ENCODE measurements at places on chromosomes 2 and 18. TPM values are rescaled to one million over a fixed set of nuclear protein-coding genes. Genes with fewer than 3 reads are reported as not detected.

Gene E2F6
- 13.4 TPM for total RNA-seq

Gene RGPD6
- total RNA-seq, result 64.0 TPM

Gene HIBCH
- 15.9 TPM for total RNA-seq

Gene IL1F10
- total RNA-seq, result not detected

Gene ANKRD53
- total RNA-seq, result 1.3 TPM

Gene SLC38A11
- total RNA-seq, result 4.3 TPM

Gene CDCA7
- total RNA-seq, result not detected

Gene SEH1L
- total RNA-seq, result 26.9 TPM

Gene LRRTM1
- total RNA-seq, result 0.59 TPM

- no peak for DNase-seq
- H3K4me1 ChIP-seq, result no peaks in the 10 kb centered on the region
- no peaks in the 10 kb centered on the region for H3K27me3 ChIP-seq
- no peak overlapping the region for H3K4me3 ChIP-seq
- no peak overlapping the region for H3K27ac ChIP-seq
- peaks cover 71% of the 10 kb centered on the region for H3K36me3 ChIP-seq
Measured at GRCh38 chr2:70990216-70990615, 4.5 kb downstream of the TEX261 start.

DNA sequence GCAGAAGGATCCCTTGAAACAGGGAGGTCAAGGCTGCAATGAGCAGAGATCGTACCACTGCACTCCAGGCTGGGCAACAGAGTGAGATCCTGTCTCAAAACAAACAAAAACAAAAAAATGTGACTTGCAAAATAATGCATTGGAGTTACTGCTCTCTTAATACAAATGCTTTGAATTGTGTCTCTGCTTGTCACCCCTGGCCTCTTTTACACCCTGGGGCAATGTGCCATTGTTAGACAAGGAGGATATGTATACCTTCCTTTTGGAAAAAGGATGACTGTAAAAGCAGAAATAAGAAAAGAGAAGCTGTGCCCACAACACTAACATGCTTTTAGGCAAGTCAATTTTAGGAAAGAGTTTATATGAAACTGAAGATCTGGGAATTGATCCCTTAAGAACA is 20.8 kb upstream of the C2orf74 start:
- no peaks in the 10 kb centered on the region for H3K27me3 ChIP-seq
- H3K36me3 ChIP-seq, result no peaks in the 10 kb centered on the region
- no peak for DNase-seq

GRCh38 chr2:28224648-28225472 is 167.8 kb upstream of the FOSL2 start:
- no peaks in the 10 kb centered on the region for H3K36me3 ChIP-seq
- H3K4me3 ChIP-seq, result no peak overlapping the region
- H3K27ac ChIP-seq, result peak overlapping the region; percentile 57
- H3K4me1 ChIP-seq, result peaks cover 10% of the 10 kb centered on the region
- no peaks in the 10 kb centered on the region for H3K27me3 ChIP-seq

DNA sequence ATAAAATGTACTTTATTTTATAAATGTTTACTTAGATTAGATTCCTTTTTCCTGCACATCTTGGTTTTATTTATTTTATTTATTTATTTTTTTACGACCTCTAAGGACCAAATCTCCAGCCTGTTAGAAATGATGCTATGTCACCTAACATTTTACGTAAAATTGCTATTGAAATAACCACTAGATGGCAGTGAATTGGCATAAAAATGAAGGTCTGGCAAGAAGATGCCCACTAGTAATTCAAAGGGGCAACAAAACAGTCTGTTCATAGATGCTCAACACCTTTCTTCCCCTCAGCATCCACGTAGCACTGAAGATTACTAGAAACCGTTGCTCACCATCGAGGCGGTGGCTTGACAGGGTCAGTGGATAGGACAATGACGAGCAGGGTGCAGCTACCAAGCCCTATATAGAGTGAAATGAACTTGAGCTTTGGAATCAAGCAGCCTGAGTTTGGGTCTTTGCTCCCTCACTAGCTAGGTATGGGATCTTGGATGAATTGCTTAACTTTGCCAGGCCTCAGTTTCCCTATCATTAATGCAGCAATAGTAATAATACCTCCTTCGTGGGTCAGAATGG is 128.7 kb upstream of the L3MBTL4 start:
- H3K27ac ChIP-seq, result no peak overlapping the region
- DNase-seq, result no peak
- H3K4me3 ChIP-seq, result no peak overlapping the region
- H3K36me3 ChIP-seq, result no peaks in the 10 kb centered on the region
- no peaks in the 10 kb centered on the region for H3K4me1 ChIP-seq

DNA sequence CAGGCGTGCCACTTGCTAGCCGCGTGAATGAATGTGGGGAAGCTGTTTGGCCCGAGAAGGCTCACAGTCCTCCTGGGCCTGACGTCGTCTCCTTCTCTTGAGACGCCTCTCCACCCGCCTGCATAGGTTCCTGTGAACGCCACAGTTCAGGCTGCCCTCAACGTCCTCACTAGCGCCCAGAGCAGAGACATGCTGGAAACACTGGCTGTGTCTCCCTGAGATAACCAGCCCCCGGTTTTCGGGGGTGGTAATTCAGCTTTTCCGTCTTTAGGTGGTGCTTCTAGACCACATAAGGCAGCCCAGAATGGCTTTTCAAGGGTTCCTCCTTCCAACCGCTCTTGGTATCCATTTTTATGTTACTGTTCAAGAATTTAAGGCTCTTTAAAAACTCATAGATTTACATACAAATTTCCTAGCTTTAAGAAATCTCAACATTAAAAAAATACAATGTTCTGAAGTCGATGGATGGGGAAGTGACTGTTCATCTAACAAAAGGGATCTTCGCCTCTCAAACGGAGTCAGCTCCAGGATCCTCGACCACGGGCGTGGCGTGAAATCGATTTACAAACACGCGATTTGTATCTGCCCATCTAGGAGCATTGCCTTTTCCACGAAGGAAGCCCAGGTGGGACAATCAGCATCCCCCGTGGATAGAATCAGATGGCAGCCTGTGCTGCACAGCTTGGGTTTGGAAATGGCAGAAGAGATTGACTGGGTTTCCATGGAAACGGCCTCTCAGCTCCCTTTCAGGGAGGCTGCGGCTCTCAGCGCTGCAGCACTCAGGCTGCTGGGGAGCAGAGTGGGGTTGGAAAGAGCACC is 110.6 kb upstream of the PXDN start:
- H3K4me3 ChIP-seq, result no peak overlapping the region
- H3K27me3 ChIP-seq, result peaks cover 29% of the 10 kb centered on the region
- no peak overlapping the region for H3K27ac ChIP-seq
- DNase-seq, result no peak

- no peaks in the 10 kb centered on the region for H3K36me3 ChIP-seq
- no peak overlapping the region for H3K4me3 ChIP-seq
- no peak for DNase-seq
Measured at GRCh38 chr2:47437287-47437686, 34.3 kb downstream of the MSH2 start.

DNA sequence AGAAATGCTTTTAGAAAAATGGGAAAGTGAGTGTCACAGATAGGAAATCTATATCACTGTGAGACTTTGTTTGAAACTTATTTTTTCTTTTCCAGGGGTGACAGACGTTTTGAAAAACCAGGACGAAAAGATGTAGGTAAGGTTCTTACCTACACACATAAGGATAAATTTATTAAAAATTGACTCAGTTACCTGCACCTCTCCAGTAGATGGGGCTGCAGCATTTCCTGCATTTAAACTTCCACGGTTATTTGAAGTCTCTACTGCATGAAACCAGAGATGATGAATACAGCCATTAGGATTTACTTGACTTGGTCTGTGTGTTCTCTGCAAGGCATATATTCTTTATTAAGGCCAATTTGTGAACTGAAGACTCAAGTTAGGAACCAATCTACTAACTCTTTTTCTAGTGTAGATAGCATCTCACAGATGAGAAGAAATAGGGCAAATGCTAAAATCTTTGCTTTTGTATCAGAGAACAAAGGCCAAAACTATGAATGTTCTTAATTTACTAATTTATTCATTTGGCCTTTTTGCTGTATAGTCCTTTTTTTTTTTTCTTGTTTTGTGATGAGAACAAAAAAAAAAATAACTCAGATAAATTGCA is 15.0 kb downstream of the KCNJ13 start:
- no peaks in the 10 kb centered on the region for H3K27me3 ChIP-seq
- no peak overlapping the region for H3K4me3 ChIP-seq
- DNase-seq, result no peak
- H3K27ac ChIP-seq, result no peak overlapping the region

DNA sequence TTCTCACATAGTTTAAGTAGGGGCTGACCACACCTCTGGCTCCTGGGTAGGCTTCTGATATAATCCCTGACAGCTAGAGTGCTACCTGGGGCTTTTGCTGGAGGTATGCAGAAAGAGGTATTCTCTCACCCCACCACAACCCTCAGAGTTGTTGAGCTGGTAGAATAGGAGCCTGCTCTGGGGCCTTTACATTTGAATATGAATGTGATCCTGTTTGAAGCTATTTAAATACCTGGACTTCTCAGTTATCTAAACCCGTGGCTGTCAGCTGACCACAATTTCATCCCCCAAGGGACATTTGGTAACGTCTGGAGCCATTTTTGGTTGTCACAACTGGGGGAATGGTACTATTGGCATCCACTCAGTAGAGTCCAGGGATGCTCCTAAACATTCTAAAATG is 669.1 kb downstream of the SATB2 start:
- no peak overlapping the region for H3K4me3 ChIP-seq
- no peaks in the 10 kb centered on the region for H3K27me3 ChIP-seq
- no peak for DNase-seq
- no peaks in the 10 kb centered on the region for H3K4me1 ChIP-seq

DNA sequence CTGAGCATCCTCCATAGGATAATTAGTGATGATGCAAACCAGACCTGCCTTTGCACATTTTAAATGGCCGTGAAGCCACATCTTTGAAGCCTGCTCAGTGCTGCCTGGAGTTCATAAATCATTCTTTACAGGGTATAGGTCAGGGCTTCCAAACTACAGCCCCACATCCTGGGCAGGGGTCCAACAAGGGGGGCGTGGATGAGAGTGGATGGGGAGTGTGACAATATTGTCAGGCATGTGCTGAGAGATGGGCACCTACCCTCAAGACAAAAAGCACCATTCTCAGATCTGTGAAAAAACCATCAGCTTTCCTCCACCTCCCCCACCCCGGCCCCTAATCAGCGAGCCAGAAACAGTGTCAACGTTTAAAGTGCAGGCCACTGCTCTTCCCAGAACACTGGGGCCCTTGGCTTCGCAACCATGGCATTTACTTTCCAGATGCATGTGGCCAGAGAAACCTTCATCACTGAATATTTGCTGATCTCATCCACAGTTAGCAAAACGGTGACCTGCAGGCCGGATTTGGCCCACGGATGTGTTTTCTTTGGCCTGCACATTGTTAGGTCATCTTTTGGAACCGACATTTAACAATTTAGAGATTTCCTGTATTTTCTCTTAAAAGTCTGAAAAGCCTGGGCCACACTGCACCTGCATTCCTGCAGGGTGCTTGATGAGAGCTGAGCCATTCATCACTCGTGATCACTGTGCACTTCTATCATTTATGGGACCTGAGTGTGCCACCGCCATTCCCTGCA is 130.7 kb downstream of the ANKRD44 start:
- no peaks in the 10 kb centered on the region for H3K4me1 ChIP-seq
- DNase-seq, result peak; percentile 35
- no peaks in the 10 kb centered on the region for H3K36me3 ChIP-seq

GRCh38 chr2:24199968-24200590 is 25.2 kb downstream of the FAM228A start:
- H3K27ac ChIP-seq, result no peak overlapping the region
- no peaks in the 10 kb centered on the region for H3K4me1 ChIP-seq
- peaks cover 46% of the 10 kb centered on the region for H3K36me3 ChIP-seq
- no peak overlapping the region for H3K4me3 ChIP-seq
- H3K27me3 ChIP-seq, result no peaks in the 10 kb centered on the region
- no peak for DNase-seq

DNA sequence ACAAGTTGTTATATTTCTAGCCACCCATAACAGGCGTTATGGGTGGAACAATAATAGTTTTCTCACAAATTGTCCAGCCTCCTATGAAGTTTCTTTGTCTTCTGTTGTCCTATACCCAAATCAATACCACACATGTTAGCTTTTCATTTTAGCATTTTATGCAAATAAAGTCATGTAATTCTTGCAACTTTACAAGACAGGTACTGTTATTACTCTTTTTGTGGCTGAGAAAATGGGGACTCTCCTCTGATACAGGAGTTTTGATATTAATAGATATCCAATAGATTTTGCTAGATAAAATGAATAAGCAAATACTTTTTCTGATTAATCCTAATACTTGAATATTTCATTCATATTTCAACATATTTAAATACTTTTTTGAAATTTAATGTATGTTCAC is 151.0 kb downstream of the PMAIP1 start:
- DNase-seq, result no peak
- H3K27me3 ChIP-seq, result no peaks in the 10 kb centered on the region
- H3K4me3 ChIP-seq, result no peak overlapping the region
- no peak overlapping the region for H3K27ac ChIP-seq
- H3K4me1 ChIP-seq, result no peaks in the 10 kb centered on the region

- no peaks in the 10 kb centered on the region for H3K27me3 ChIP-seq
- DNase-seq, result no peak
- no peaks in the 10 kb centered on the region for H3K36me3 ChIP-seq
- H3K27ac ChIP-seq, result no peak overlapping the region
- H3K4me1 ChIP-seq, result peaks cover 38% of the 10 kb centered on the region
Measured at GRCh38 chr2:158484892-158485556, 28.3 kb downstream of the PKP4 start.

DNA sequence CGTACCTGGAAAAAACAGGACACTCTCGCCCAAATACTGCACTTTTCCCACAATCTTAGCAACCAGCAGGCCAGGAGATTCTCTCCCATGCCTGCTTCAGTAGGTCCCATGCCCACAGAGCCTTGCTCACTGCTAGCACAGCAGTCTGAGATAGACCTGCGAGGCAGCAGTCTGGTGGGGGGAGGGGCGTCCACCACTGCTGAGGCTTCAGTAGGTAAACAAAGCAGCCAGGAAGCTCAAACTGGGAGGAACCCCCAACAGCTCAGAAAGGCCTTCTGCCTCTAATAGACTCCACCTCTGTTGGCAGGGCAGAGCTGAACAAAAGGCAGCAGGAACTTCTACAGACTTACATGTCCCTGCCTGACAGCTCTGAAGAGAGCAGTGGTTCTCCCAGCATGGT is 1202.8 kb upstream of the ACVR2A start:
- no peaks in the 10 kb centered on the region for H3K36me3 ChIP-seq
- H3K27ac ChIP-seq, result no peak overlapping the region
- no peaks in the 10 kb centered on the region for H3K4me1 ChIP-seq

GRCh38 chr2:134988994-134989605 is 58.1 kb downstream of the MAP3K19 start:
- no peak for DNase-seq
- no peaks in the 10 kb centered on the region for H3K36me3 ChIP-seq
- H3K27me3 ChIP-seq, result no peaks in the 10 kb centered on the region
- no peaks in the 10 kb centered on the region for H3K4me1 ChIP-seq
- no peak overlapping the region for H3K27ac ChIP-seq

DNA sequence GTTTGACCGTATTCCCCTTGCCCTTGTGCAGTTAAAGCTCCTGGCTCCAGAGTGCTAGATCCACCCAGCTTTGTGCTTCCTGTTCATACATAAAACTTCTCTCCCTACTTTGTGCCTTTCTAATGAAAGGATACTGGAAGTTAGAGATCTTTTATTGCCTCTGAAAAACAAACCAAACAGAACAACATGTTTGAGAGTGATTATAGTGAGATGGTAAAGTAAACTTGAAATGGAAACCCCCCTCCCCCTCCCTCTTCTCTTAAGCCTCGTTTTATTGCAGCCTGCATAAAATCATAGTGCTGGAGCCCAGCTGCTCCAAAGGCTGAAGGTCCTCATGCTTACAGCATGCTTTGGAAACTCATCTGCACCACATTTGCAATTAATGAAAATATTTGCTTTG is 125.1 kb downstream of the TANC1 start:
- H3K27me3 ChIP-seq, result no peaks in the 10 kb centered on the region
- DNase-seq, result no peak

Data from tibial nerve (tissue), 4 donors.